Activated B cell treated with CpG ODN at 0.5 μM for 24 hours (primary cell): ENCODE measurements at places on chromosomes 5 and 9.

DNA sequence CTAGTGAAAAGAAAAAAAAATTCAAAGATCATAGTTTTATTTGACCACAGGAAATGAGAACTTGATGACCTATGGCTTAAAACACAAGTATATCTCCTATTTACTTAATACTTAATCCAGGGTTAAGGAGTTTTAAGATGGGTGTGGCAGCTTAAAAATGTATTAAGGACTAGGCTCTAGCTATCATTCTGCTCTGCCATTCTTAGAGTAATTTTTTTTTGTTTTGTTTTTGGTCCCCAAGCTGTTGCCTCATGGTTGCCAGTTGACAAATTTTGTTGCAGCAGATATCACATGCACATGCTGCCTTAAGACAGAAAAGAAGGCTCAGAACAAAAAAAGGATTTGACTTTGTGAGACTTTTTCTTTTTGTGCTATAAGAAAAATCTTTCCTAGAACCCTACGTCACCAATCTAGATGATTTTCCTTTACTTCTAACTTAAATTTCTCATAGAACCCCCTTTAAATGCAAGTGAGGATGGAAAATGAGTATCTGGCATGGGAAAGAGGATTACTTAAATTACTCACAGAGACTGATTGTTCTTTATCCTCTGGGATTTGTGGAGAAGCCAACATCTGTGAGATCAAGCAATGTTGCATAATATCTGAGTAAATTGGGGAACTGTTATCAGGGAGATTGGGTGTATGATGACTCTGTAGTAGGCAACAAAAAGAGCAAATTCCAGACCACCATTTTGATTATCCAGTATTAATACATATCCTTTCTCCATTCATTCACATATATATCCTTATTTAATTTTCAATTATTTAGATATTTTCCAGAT lies 364.7 kb upstream of the CD180 start:
- no peak for DNase-seq

- no peak for DNase-seq
These were observed 93.1 kb upstream of the TMED7 start for GRCh38 chr5:115718927-115719326.

DNA sequence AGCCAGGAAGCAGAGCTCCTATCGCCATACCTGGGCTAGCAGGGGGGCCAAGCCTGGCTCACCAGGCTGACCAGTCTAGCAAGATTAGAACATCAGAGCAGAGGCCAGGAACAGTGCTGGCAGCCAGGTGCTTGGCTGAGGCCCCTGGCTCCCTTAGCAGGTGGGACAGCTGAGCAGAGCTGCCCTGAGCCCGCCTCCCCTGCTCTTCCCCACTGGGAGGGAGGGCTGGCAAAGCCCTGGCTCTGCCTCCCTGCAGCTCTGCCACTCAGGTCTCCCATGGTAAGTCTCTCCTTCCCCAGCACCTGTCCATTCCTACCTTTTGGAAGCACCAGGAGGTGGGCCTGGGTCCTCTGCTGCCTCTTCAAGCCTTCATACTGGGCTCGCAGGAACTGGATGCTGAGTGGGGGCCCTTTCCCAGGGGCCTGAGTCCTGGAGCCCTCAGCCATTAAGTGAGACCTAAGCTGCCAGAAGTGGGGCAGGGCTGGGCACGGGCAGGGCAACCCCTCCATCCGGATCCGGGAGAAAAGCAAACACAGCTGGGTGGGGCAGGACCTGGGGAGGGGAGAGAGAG lies 803 bp downstream of the C9orf152 start:
- no peak for DNase-seq

DNA sequence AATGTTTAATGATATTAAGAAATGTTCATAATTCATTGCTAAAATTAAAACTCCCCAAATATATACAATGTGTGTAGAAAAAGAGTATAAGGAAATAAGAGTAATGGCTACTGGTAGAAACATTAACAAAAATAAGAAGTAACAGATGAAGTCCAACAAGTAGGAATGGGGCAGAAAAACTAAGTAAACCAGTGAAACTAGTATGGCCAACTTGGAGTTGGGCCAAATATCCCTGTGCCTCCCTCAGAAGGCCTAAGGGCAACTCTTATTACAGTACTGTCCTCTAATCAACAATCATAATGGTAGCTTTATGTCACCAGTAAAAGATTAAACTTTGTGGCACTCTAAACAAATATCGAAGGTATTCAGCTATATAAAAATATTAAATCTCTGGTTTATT lies 93.5 kb downstream of the SSBP2 start:
- DNase-seq = no peak

GRCh38 chr9:2916382-2916985 lies 72.6 kb upstream of the PUM3 start:
- DNase-seq = no peak

GRCh38 chr5:22102823-22103359 lies 750.3 kb downstream of the CDH12 start:
- no peak for DNase-seq

DNA sequence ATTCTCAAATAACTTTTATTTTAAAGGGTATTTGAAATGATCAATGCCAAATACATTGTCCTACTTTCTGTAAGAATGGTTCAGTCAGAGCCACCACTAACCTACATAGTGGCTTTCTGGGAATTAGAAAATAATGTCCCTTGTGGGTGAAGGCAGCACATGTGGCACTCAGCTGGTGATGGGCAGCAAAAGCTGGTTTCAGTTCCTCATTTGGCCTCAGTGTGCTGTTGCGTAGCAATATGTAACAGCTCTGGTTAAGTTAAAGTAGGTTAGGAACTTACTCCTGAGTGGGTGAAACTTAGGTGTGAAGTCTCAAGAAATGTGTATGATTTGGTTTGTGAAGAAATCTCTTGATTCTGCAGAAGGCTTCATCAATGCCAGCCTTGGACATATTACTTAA lies 99.6 kb upstream of the SPEF2 start:
- no peak for DNase-seq

GRCh38 chr5:178211095-178212048 lies 7.0 kb downstream of the HNRNPAB start:
- no peak for DNase-seq

GRCh38 chr9:116464987-116465571 lies 222.0 kb upstream of the TRIM32 start:
- no peak for DNase-seq

- no peak for DNase-seq
These were observed 6.6 kb downstream of the RGS14 start for GRCh38 chr5:177364159-177364962.

GRCh38 chr5:137254119-137255090 lies 244.7 kb downstream of the SPOCK1 start:
- DNase-seq = no peak

- no peak for DNase-seq
These were observed 6.9 kb downstream of the C7 start for GRCh38 chr5:40916226-40916625.
